ENCODE measurements at places on chromosomes 1 and 21.

- DNase-seq: no peak
These were observed 4.0 kb downstream of the AMPD2 start for GRCh38 chr1:109623601-109624161.

GRCh38 chr1:11961230-11961629, 19.0 kb upstream of the MFN2 start:
- no peak for DNase-seq

GRCh38 chr1:182789138-182790076, at the start of gene NPL:
Gene NPL (plus strand): TSS chr1:182789773. CDS start chr1:182794372, 4,599 bp downstream.
- peak; percentile 76 for DNase-seq

GRCh38 chr1:38266197-38266520, 219.6 kb upstream of the POU3F1 start:
- no peak for DNase-seq

- no peak for DNase-seq
These were observed 91.7 kb downstream of the UBE2U start for GRCh38 chr1:64295136-64295535.

GRCh38 chr1:168091720-168092550, 44.8 kb downstream of the GPR161 start:
- no peak for DNase-seq

GRCh38 chr1:83520797-83521196, 478.1 kb downstream of the TTLL7 start:
- no peak for DNase-seq

- DNase-seq: peak; percentile 56
These were observed 37.9 kb upstream of the BTG2 start for GRCh38 chr1:203267347-203267846.

DNA sequence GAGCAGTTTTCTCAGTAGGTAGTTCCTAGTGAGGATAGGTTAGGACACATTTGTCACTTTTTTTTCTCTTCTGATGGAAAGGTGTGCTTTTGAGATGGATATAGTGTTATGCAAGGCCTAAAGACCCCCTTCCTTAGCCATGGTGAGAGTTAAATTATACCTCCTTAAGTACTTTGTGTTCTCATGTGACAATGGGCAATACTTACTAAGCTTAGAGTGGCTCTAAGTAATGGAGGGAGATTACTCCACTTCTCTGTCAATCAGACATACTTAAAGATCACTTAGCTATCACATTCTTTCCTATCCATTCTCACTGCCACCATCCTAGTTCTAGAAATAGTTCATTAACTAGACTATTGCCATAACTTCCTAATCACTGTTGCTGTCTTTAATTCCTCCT, 265.6 kb downstream of the PBX1 start:
- DNase-seq: no peak

DNA sequence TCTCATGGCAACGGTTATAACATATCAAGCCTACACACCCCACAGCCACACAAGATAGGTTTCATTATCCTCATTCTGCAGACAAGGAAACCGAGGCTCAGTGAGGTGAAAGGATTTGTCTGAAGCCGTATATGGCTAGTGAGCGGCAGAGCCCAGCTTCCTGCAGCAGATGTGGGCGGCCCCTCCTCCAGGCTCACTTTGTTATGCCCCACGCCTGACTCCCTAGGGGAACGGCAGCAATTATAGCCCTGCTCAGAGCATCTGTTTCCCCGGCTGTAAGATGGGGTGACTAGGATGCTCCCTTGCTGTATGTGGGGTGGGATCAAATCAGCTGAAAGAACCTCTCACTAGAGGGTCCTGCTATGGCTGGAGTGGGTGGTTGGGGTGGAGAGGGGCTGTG, 22.1 kb downstream of the GRHL3 start:
- DNase-seq: no peak

DNA sequence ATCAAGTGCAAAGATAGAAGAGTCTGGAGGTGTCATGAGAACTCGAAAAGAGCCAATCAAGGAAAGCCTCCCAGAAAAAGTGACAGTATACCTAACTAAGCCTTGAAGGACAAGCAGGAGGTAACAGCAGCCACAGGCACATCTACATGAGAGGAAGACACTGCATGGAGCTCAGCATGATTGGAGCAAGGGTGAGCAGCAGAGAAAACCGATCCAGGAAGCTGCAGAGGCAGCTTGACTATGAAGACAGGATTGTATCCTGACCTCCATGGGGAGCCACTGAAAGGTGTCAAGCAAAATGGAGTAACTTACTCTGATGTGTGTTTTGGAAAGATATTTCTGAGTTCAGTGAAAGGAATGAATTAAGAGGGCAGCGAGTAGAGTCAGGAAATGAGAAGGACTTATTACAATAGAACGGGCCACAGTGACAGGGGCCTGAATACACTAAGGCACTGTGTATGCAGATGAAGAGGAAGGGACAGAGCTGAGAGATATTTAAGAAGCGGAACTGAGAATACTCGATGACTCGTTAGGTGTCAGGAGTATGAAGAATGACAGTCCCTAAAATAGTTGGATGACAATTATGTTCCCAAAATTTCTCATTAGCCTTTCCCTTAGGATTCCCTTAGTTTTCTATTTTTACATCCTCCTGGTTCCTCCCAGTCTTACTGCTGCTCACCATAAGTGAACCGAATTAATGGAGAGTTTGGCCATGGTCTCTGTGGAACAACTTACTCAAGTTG, 139.3 kb upstream of the NFIA start:
- DNase-seq: no peak

GRCh38 chr1:61337441-61337951, 255.1 kb downstream of the NFIA start:
- no peak for DNase-seq

GRCh38 chr21:34073749-34074282, 438 bp downstream of the MRPS6 start:
- DNase-seq: peak; percentile 23

GRCh38 chr1:114108751-114109255, 44.9 kb downstream of the SYT6 start:
- no peak for DNase-seq

GRCh38 chr1:166905900-166906299, 29.8 kb upstream of the TADA1 start:
- DNase-seq: no peak

DNA sequence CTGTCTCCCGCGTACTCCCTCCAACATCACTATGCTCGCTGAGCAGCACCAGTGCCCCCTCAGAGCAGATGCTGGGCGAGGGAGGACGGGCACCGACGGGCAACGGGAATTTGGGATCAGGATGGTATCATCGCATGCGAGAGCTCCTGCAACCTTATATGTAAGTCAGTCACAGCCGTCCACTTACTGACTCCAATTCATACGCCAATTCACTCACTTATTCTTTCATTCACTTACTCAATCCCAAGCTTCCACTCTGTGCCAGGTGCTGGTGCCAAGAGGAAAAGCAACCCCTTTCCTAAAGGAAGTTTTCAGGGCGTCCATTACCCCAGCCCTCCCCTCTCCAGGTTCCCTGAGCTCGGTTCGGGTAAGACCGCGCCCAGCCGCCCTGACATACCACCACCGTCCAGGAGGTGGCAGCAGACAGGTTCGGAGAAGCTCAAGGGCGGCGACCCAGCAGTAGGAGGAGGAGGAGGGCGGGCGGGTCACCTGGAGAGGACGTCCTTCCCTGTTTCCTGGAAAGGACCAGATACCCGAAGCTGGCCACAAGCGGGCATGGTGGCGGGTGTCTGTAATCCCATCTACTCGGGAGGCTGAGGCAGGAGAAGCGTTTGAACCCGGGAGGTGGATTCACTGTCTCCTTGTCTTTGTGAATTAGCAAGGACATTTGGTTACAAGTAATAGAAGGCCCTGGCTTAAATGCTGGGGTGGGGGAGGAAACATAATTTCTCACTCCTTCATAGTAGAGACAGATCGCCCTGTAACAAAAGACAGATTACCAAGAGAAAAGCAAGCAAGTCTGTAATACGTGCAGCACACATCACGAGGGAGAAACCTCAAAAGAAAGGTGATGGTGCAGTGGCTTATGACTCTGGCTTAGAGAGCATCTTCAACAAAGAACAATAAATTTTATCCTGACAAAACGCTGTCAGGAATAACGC, 7.6 kb upstream of the IL22RA1 start:
- peak; percentile 75 for DNase-seq

GRCh38 chr1:37622131-37622530, 12.6 kb downstream of the RSPO1 start:
- DNase-seq: no peak

GRCh38 chr1:233389169-233389568, 61.6 kb downstream of the MAP3K21 start:
- DNase-seq: no peak

- no peak for DNase-seq
These were observed 13.2 kb upstream of the CDC7 start for GRCh38 chr1:91487469-91487868.

GRCh38 chr21:30515681-30516080, 13.7 kb upstream of the KRTAP19-5 start:
- DNase-seq: no peak

DNA sequence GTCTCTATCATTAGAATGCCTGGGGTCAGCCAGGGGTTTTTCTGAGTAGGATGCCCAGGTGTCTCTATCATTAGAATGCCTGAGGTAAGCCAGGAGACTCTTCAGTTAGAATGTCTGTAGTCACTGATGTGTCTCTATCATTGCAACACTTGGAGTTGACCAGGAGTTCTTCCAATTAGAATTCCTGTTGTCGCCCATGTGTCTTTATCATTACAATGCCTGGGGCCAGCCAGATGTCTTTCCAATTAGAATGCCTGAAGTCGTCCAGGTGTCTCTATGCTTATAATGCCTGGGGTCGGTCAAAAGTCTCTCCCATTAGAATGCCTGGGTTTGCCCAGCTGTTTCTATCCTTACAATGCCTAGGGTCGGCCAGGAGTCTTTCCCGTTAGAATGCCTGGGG, 55.8 kb downstream of the RNF187 start:
- DNase-seq: no peak

- no peak for DNase-seq
These were observed 78.2 kb downstream of the OLFML2B start for GRCh38 chr1:161945306-161946060.

GRCh38 chr1:212628813-212629415, 20.4 kb downstream of the ATF3 start:
- DNase-seq: no peak

DNA sequence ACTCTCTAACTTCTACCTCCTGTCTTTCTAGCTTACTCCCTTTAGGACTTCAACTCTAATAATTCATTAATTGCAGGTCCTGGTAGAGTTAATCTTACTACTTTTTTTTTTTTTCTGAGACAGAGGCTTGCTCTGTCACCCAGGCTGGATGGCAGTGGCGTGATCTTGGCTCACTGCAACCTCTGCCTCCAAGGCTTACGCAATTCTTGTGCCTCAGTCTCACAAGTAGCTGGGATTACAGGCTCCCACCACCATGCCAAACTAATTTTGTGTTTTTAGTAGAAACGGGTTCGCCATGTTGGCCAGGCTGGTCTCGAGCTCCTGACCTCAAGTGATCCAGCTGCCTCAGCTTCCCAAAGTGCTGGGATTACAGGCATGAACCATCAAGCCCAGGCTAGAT, 15.7 kb downstream of the BTBD8 start:
- DNase-seq: no peak
